Activated CD4-positive, alpha-beta T cell treated with anti-CD3 and anti-CD28 coated beads, Interleukin-2, amount 50 U/mL, for 24 hours (primary cell): ENCODE measurements at places on chromosomes 2 and 18.

GRCh38 chr18:75248426-75249174, 38.0 kb downstream of the TSHZ1 start:
- no peak for DNase-seq

GRCh38 chr2:65227020-65227455, 593 bp upstream of the ACTR2 start:
- no peak for DNase-seq

GRCh38 chr2:10447895-10448575, at the start of gene ODC1:
ODC1 (minus strand) TSS chr2:10448327; CDS start chr2:10445032, 3,295 bp downstream.
- peak; percentile 98 for DNase-seq

DNA sequence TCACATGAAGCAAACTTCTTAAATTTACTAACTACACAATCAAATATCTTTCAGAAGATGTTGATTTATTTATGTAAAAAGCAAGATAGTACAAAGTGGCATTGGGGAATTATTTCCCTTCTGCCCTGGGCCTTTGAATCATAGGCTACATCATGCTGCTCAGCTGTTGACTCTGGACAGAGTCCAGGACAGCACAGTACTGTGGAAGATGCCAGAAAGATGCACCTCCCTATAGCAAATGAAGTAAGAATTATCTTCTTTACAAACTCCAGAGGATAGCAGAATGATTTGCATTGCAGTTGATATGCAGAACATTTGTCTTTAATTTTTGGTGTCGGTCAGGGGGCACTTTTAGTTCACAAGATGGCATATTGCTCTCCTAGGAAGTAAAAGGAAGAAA, 1354.5 kb upstream of the ZEB2 start:
- no peak for DNase-seq

GRCh38 chr2:99545066-99545465, 55.2 kb upstream of the REV1 start:
- no peak for DNase-seq

- no peak for DNase-seq
Observed at GRCh38 chr2:237283131-237283928, 130.6 kb downstream of the COL6A3 start.

DNA sequence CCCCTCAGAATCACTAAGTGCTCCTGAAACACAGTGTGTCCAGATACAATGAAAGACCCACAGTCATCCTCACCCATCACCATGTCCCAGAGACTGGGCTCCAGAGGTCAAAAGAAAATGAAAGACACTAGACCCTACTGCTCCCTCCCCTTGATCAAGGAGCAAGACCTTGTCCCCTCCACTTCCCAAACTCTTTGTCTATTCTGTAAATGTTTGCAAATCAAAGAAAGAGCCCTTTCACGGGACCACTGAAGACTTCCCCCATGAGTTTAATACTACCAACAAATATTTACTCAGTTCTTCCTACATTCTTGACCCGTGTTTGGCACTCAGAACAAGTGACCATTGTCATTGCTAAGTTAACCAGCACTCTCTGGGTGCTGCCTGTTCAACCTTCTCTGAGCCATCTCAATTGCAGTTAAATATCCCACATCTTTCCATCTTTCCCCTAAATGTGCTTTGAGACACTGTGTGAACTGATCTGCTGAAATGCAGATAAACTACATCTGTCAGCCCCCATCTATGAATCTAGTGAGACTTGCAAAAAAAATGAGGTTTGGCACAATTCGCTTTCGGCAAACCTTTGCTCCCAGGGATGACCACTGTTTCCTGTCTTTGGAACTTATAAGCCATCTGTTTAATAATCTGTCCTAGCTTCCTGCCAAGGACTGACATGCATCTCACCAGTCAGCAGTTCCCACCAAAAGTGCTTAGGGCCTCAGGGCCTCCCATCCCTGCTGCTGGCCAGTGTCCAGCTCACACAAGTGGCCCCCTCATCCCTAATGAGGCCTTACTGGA, 170.3 kb downstream of the GFPT1 start:
- DNase-seq, result no peak

GRCh38 chr2:158936978-158937377, 31.5 kb upstream of the TANC1 start:
- DNase-seq, result no peak

GRCh38 chr18:63619661-63620060, 24.4 kb downstream of the SERPINB4 start:
- DNase-seq, result no peak

GRCh38 chr2:18526429-18526828, 34.0 kb downstream of the RDH14 start:
- no peak for DNase-seq

DNA sequence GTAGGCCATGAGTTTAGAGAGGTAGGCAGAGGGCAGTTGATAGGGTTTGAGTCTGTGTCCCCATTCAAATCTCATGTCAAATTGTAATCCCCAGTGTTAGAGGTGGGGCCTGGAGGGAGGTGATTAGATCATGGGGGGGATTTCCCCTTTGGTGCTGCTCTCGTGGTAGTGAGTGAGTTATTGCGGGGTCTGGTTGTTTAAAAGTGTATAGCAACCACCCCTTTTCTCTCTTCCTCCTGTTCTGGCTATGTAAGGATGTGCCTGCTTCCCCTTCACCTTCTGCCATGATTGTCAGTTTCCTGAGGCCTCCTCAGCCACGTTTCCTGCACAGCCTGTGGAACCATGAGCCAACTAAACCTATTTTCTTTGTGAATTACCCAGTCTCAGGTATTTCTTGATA, 25.5 kb downstream of the MARCHF4 start:
- DNase-seq, result no peak

GRCh38 chr2:216736326-216736725, 41.0 kb upstream of the IGFBP5 start:
- no peak for DNase-seq

DNA sequence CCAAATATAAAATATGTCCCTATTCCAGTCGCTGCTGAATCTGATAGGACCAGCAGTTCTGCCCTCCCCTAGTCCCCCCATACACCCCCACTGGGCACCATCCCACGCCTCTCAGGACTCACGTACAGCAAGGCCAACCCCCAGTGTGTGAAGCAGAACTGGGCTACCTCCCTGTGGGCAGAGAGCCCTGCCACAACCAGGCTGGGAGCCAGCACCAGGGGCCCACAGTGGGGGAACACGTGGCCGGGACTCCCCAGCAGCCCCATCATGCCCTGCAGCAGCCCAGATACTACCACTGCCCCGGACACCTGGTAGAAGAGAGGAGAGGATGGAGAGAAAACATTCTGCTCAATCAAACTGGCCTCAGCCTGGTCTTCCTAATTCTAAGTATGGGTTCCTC, 1.3 kb downstream of the SLC23A3 start:
- DNase-seq, result no peak

GRCh38 chr2:6231166-6231565, 539.0 kb downstream of the SOX11 start:
- DNase-seq, result no peak

- no peak for DNase-seq
Observed at GRCh38 chr18:67608615-67609273, 92.2 kb upstream of the DSEL start.

DNA sequence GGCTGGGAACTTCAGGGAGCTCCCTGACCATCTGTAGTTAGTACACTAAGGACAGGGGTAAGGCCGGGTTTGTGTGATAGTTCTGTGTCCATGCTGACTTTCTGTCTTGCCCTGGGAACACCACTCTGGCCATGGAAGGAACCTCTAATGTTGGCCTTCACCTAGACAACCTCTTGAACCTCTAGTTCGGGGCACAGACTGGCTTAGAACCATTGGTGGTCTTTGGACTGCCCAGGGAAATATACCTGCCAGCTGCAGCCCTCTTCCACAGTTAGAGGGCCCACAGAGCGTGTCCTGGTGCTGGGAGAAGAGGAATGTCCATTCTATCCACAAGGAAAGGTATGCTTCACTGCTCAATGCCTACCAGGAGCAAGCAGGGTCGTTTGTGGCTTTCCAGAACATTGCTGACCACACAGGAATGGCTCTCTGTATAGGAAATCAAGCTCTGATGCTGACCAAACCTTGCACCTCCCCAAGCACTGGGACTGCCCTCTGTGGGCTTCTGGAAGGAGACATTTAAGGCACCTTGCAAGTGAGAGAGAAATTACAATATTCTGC, 318.8 kb upstream of the EPAS1 start:
- DNase-seq, result no peak

DNA sequence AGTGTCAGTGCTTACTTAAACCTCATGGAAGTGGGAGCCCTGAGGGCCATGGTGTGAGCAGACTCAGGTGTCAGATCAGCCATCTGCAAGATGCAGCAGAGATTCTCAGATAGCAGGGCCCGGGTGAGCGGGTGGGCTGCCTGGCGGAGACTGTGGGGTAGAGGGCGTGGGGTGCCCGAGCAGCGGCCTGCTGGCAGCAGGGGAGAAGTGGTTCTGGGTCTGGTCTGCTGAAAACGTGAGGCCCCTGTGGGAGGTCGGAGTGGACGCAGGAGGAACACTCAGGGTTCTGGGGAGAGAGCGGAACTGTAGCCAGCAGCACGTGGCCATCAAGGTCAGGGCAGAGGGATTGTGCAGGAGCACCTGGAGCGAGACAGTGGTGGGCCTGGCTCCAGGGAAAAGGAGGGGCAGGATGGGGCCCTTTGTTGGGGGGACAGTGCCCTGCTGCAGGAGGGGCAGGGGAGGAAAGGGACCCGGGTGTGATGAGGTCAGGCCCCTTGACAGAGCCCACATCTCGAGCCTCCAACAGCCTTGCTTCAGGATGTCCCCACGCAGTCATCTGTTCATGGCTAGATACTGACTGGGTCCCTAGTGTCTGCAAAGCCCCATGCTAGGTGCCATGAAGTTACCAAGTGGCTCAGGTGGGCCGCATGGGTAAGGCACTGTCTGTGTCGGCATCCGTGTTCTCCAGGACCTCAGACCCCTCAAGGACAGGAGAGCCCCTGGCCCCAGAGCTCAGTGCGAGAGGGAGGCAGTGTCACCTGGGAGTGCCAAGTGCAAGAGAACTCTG, 2.7 kb upstream of the ESPNL start:
- no peak for DNase-seq

DNA sequence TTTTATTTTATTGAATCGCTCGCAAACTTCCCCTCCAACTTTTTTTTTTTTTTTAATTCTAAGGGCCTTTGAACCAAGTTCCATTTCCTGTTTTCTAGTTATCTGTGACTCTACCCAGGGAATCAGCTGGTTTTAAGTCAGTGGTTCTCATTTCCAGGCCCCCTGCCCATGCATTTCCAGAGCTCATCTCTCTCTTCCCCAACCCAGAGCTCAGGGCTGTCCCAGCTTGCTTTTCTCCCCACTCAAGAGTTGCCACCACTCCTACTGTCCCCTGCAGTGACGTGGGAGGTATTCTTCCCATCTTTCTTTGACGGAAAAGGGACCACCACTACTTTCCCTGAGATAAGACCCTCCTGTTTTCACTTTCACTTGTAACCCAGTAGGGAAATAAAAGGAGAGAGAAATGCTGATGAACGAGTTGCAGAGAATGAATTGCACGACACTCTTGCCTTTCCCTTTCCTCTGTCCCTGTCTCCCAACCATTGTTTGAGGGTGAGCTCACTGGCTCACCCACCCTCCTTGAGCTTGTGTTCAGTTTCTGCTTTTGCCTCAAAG, 42.1 kb downstream of the TET3 start:
- DNase-seq, result no peak

DNA sequence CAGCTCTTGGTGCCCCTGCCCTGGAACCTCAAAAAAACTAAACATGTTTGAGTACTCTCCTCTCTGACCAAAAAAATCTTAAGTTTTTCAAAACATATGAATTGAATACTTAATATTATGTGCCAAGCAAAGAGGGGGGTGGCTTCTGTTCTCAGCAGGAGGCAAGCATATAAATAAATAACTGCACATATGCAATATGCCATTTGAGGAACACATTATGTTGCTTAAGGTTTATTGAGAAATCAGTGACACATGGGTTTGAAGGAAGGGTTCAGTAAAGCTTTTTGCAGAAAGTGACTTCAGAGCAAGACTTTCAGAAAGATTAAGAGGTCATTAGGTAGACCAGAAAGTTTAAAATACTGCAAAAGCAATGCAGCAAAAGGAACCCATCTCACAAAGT, 429.2 kb downstream of the TDRD15 start:
- no peak for DNase-seq

DNA sequence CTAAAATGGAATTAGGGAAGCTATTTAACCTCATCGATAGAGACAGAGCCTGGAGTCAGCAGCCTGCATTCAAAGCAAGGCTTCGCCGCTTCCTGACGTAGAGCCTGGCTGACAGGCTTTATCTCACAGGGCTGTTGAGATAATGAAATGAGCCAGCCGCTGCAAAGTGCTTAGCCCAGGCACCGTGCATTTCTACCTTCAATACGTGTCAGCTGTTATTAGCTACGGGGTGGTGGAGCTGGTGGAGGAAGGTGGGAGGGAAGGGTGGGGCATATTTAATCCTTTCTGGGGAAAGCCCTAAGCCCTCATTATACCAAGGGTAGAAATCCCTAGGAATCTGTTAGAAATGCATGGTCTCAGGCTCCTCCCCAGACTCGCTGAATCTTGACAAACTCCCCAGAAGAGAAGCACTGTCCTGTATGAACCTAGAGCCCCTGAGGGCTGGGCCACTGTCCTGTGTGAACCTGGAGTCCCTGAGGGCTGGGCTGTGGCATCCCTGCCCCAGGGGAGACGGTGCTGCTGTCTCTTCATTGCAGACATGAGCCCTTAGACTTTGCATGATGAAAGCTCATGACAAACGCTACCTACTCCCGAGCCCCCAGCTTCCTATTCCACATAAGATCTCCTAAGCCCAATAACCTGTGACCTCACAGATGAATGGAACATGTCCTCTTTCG, 72.4 kb downstream of the ALPK2 start:
- DNase-seq, result no peak

DNA sequence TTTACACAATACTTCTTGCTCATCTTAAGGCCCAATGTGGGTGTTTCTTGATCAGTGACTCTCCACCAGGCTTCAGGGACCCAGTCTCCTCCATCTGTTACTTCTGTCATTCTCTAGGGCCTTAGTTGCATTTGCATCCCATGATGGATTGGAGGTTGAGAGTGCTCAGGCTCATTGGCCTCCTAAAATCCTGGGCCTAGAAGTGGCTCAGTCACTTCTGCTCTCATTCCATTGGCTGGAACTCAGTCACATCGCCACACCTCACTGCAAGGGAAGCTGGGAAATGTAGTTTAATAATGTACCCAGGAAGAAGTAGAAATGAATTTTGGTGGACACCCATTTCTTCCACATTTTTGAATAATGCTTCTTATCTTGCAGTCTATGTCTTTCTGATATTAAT, 223.5 kb downstream of the HRH4 start:
- no peak for DNase-seq
